ENCODE measurements at places on chromosomes 2 and 18.

- peak; percentile 70 for DNase-seq
These were observed 84.8 kb downstream of the OSBPL6 start for GRCh38 chr2:178279142-178279541.

DNA sequence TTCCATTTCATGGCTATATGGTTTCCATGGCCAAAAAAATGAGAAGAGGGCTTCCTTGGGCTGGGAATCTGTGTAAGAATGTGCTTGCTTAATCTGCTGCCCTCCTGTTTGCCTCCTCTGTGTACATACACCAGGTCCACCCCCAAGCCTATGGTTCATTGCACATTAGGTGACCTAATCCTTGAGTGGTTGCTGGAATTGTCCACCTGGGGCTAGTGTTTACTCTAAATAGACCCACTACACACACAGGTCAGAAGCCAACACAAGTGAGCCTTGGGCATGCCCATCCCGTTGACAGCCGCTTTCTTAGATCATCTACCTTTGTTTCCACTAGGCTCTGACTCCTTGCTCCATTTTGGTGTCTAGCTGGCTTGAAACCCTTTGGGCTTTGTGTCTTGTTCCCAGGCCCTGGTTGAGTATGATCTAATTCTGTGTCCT, 59.2 kb upstream of the ATL2 start:
- DNase-seq = no peak

DNA sequence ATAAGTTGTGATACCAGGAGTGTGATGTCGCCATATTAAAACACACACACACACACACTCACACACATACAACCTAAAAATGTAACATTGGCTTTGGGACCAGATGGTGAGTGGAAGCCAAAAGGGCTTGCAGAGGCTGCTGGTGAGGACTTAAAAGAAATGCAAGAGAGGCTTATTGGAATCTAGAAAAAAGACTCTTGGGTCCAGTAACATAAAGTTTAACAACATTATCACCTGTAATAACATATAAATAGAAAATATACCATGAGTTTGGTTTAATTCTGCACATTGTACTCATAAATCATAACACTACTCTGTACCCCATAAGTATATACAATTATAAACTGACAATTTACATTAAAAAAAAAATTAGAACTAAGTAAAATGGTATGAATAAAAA, 74.4 kb upstream of the MYCN start:
- DNase-seq = no peak

GRCh38 chr18:67282796-67283195, 233.7 kb downstream of the DSEL start:
- DNase-seq = peak; percentile 33

All from fibroblast of villous mesenchyme (primary cell).